Ascending aorta (tissue), 2 donors: ENCODE measurements at places on chromosomes 12 and 14. TPM values are rescaled to one million over a fixed set of nuclear protein-coding genes. Genes with fewer than 3 reads are reported as not detected.

MIPOL1 gene
- 8.6 TPM for total RNA-seq

LGMN gene
- 76.7 TPM for total RNA-seq

ABCD2 gene
- under 0.01 TPM for total RNA-seq

SERPINA5 gene
- total RNA-seq: 4.3 TPM

TSPAN19 gene
- total RNA-seq: not detected

SMOC1 gene
- 16.6 TPM for total RNA-seq

GRCh38 chr14:64654246-64654900, 49.9 kb upstream of the PLEKHG3 start:
- DNase-seq: no peak

DNA sequence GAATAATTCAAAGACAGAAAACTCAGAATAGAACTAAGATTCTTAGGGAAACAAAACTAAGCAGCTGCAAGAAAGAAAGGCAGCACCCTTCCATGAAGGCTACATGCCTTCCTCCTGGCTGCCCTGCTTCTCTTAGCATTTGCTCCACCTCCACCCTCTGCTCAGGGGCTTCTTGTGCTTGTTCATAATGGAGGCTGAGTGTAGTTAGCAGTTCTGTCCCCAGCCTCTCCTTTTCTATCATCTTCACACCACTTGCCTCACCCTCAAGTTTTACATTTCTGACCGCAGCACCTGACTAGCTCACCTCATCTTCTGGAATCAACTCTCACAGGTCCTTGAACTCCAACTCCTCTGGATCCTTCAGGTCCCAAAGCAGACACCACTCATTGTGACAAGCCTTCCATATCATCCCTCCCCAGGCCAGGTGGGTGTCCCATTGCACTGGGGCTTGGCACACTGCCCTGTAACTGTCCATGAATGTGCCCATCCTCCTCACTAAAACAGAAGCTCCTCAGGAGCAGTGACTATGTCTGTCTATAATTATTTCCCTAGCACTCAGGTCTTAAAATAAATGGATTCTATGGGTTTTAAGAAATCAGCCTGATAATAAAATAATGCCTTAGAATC, 139.1 kb downstream of the TMTC1 start:
- DNase-seq: no peak

DNA sequence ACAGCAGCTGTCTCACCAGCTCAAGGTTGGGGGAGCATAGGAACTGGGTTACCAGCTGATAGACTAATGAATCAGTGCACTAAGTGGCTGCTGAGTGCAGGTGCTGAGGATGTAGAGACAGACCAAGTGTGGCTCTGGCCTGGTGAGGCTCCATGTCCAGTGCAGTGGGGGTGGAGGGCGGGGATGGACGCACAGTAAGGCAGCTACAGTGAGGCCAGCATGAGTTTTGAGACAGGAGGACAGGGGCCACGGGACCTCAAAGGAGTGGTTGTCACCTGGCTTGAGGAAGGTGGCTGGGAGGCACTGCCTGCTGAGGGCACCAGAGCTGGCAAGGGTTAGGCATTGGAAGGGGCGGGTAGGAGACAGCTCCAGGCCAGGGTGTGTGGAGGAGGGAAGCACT, 37.0 kb downstream of the SYNE3 start:
- DNase-seq: no peak
